ENCODE measurements at places on chromosomes 11 and 22.

DNA sequence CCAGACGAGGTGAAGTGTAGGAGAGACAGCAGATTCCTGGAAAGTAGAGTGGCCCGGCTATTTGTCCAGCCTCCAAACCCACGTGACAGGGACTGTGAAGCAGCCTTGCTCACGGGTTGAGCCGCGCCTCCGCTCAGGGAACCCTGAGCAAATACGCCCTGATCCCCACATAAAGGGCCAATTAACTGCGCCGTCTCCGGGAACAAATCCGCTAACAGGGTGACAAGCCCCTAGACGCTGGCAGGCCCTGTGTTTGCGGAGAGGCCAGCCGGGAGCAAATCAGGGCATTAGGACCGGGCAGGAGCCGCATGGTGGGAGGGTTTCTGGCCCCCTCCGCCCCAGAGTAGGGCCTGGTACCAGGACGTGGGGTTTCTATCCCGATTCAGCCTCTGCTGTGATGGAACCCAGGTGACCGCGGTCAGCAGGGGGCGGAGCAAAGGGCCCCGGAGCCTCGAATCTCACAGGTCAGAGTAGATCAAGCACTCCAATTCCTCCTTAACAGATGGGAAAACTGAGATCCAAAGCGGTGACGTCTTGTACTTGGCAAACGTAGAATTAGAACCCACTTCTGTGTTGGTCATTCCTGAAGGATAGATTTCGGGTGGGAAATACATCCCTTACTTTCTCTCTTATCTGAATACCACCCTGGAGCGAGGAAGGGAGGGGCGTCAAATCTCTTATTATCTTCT lies 2.0 kb upstream of the ROBO3 start:
- DNase-seq, result no peak

DNA sequence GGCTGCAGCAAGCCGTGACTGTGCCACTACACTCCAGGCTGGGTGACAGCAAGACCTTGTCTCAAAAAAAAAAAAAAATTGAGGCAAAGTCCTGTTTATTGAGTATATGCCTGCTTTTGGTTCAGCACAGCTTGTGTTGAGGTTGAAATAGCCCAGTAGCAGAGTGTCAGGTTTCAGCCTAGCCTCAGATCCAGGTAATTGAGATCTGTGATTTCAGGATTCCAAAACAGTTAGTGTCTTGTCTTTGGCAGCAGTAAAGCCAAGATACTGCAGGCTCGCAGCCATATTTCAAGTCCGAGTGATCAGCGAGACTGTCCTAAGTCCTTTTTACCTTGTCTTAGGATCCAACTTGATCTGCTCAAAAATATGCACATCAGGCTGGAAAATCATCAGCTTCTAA lies 27.0 kb downstream of the CUL5 start:
- DNase-seq, result no peak

DNA sequence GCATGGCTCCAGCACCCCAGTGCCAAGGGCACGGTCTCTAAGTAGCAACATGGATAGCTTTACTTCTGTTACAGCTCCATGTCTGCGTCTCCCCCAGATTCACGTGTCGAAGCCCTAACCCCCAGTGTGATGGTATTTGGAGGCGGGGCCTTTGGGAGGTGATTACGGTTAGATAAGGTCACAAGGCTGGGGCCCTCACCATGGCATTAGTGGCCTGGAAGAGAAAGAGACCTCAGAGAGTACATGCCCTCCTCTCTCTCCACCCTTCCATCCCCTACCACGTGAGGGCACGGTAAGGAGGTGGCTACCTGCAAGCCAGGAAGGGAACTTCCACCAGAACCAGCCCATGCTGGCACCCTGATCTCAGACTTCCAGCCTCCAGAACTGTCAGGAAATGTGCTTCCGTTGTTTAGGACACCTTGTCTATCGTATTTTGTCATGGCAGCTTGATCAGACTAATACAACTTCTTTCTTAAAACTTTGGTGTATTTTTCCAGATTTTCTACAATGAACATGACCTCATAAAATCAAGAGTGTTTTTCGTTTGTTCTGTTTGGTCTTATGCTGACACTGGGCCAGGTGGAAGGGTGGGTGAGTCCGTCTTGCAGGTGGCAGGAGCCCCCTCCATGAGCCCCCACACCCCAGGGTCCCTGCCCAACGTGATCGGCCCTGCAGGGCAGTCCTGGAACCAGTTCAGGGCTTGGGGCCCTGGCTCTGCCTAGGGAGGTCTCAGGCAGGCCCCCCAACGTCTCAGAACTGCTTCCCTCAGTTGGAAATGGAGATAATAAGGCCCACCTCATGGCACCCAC lies 10.7 kb downstream of the RTN4R start:
- DNase-seq, result no peak

DNA sequence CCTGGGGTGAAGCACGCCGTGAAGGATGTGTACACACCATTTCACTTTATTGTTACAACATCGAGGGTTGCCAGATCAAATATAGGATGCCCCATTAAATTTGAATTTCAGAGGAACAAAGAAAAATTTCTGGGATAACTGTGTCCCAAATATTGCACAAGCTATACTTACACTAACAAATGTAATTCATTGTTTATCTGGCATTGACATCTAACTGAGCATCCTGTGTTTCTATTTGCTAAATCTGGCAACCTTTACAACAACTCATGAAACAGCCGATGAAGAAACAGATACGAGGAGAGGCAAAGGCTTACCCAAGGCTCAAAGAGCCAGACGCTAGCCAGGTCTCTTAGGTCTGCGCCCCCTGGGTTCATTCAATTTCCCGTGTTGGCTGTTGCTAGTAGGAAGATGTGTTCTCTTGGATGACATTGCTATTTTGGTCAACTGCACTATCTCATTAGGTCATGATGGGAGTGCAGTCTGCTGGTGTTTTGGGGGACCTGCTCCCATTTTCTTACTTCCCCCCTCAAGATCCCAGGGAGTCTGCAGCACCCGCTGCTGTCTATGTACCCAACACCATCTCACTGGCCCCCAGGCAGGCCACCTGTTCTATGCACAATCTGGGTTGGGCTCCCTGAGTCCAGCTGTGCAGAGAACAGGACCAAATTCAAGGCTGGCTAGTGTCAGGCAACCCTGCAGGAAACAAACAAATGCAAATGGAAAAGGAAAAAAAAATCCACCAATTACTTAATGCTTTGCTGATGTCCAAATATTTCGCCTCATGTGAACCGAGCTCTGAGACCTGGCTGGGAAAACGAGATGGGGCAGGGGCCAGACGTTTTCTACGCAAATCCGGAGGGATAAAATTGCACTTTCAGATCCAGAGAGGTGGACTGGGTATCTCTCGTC lies 560.9 kb downstream of the MIAT start:
- no peak for DNase-seq

- DNase-seq, result no peak
Observed at GRCh38 chr11:298406-299065, 790 bp downstream of the IFITM5 start.

GRCh38 chr11:93476796-93477195 lies 66.4 kb downstream of the SMCO4 start:
- no peak for DNase-seq

DNA sequence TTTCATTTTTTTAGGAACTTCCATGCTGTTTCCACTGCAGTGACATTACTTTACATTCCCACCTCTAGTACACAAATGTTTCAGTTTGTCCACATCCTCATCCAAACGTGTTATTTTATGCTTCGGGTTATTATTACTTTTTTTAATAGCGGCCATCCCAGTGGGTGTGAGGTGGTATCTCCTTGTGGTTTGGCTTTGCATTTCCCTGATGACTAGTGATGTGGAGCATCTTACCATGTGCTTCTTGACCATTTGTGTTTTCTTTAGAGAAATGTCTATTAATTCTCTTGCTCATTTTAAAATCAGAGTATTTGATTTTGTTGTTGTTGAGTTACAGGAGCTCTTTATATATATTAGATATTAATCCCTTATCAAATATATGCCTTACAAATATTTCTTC lies 70.3 kb upstream of the ANO1 start:
- no peak for DNase-seq

GRCh38 chr11:107504981-107505380 lies 47.4 kb upstream of the CWF19L2 start:
- no peak for DNase-seq

GRCh38 chr22:50568626-50569025 lies 5.9 kb upstream of the SYCE3 start:
- DNase-seq, result no peak

GRCh38 chr11:2768471-2769408 lies 68.9 kb upstream of the KCNQ1OT1 start:
- no peak for DNase-seq

GRCh38 chr11:76232026-76232665 lies 25.8 kb upstream of the WNT11 start:
- no peak for DNase-seq

DNA sequence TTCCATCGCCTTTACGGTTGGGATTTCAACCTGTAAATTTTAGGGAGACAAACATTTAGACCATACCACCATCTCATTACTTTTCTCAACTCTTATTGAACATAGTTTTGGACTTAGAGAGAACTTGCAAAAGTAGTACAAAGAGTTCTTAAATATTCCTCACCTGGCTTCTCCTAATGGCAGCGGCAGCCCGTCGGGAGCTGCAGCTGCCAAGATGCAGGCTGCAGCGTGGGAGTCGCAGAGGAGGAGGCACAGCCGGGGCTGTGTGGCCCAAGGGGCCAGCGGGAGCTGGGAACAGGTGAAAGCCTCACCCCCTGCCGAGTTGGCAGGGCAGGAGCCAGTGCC lies 23.1 kb upstream of the RNASEH2C start:
- DNase-seq, result no peak

DNA sequence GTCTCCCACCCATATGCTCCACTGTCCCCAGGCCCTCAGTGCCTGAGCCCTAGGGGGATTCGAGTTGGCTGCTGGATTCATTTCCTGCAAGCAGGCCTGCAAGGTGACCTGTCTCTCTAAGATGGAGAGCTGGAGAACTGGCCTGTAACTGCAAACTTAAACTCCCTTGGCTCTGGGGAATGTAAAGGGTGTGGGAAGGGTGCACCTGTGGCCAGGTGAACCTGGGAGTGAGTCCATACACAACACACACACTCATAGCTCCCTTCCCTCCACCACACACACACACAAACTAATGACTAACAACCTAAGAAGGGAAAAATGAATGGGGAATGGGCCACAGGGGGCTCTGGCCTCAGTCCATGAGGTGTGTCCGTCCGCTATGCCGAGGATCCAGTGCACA lies 14.5 kb downstream of the SMTNL1 start:
- no peak for DNase-seq

- DNase-seq, result no peak
Observed at GRCh38 chr11:122851366-122851966, 13.2 kb downstream of the CRTAM start.

DNA sequence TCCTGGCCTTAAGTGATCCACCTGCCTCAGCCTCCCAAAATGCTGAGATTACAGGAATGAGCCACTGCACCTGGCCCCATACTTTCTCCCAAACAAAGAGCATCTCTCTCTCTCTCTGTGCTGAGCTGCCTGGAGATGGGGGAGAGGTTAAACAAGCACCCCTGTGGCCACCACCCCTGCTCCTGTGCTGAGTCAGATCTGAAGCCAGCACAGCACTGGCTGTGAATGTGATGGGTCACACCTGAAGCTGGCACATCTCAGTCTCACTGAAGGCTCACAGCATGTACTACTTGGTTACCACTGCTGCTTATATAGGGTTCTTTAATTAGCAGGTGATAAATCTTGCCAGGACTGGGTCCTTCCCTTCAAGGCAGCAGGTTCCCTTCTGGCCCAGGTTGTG lies 10.8 kb upstream of the WEE1 start:
- no peak for DNase-seq

- no peak for DNase-seq
Observed at GRCh38 chr22:49209452-49210195, 618.0 kb downstream of the BRD1 start.

GRCh38 chr22:28711341-28711740 lies 30.3 kb downstream of the CHEK2 start:
- no peak for DNase-seq

DNA sequence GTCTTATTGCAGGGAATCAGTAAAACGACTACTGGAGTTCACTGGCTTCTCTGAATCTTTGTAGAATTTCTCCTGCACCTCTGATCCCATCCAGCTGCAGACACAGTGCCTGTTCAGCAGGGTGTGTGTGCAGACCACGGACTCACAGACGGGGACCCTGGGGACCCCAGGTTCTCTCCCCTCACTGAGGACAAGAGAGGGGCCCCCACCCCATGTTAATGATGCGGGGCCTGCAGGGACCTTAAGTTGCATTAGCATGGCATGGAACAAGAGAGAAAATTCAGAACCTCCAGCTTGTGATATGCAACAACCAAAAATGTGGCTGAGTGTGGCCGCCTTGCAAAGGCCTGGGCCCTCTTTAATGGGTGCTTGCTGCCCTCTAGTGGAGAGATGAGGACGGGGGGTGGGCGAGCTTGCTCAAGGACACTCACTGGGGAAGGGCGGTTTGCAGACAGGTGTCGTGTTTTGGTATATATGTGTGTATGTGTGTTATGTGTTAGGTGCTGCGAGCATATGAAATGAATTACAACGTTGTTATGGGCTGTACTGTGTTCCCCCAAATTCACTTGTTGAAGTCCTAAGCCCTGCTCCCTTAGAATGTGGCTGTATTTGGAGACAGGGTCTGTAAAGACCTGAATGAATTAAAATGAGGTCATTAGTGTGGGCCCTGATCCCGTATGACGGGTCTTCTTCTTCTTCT lies 84.4 kb upstream of the SEPTIN5 start:
- peak; percentile 79 for DNase-seq

DNA sequence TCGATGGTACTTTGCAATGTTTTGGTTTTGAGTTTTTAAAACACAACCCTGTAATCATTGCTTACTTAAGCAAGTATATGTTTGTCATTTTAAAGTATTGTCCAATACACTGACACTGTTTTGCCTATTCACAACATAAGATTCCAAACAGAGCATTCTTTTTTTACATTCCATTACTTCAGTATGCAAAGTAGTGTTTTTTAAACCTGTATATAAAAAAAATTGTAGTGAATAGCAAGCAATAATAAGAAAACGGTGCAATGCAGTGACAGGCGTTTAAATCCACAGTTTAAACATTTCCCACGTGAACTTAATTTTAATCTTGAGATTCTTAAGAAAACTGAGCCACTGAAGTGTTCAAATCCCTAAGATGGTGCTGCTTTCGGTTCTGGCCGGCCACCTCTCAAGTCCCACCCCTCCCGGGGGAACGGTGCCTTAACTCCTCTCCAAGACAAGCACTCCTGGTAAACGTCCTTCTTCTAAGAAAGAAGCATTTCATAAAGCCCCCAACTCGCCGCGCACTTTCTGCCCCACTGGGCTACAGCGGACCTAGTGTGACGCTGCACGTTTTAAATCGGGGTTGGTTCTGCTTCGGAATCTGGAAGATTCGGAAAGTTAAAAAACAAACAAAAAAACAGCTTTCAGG lies 2.9 kb downstream of the PGR start:
- no peak for DNase-seq

DNA sequence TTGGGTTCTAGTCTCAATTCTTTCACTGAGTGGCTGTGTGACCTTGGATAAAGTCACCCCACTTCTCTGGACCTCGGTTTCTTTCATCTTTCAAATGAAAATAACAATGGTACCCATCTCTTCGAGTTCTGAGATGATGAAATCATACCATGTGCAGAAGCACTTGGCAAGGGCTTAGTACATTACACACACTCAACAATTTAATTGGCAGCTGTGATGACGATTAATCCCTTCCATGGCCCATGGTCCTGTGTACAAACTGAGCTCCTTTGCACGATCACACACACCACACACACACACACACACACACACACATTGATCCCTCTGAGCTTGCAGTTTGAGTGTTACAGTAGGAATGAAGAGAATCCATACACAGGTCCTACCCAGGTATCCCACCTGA lies 103.4 kb upstream of the ASPHD2 start:
- DNase-seq, result no peak

- no peak for DNase-seq
Observed at GRCh38 chr11:11808992-11809615, 32.7 kb upstream of the USP47 start.

GRCh38 chr11:87097582-87097981 lies 59.8 kb downstream of the TMEM135 start:
- DNase-seq, result no peak

GRCh38 chr22:39254122-39254521 lies 9.3 kb upstream of the PDGFB start:
- no peak for DNase-seq
